ENCODE measurements at places on chromosomes 11 and 22.
A peak's percentile ranks its signal among the peaks of the same experiment; 100 is the strongest.

DNA sequence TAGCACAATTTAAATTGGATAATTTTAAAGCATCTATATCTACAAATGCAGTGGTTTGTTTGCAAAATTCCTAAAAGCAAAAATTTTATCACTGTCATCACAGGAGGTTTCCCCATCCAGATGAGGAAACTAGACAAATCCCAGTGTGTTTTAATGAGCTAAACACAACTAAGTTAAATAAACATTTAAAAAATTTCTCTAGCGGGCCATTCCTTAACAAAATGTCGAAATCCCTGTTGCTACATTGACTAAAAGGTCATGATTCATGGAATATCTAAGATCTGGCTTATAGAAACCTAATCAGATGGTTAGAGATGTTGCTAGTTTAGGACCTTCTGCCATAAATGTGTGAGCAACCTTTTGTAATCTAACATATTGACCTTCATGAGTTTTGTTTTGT, 107.3 kb upstream of the BDNF start:
- no peak for DNase-seq

GRCh38 chr11:65646288-65646957, 8.5 kb downstream of the SIPA1 start:
- DNase-seq: no peak

DNA sequence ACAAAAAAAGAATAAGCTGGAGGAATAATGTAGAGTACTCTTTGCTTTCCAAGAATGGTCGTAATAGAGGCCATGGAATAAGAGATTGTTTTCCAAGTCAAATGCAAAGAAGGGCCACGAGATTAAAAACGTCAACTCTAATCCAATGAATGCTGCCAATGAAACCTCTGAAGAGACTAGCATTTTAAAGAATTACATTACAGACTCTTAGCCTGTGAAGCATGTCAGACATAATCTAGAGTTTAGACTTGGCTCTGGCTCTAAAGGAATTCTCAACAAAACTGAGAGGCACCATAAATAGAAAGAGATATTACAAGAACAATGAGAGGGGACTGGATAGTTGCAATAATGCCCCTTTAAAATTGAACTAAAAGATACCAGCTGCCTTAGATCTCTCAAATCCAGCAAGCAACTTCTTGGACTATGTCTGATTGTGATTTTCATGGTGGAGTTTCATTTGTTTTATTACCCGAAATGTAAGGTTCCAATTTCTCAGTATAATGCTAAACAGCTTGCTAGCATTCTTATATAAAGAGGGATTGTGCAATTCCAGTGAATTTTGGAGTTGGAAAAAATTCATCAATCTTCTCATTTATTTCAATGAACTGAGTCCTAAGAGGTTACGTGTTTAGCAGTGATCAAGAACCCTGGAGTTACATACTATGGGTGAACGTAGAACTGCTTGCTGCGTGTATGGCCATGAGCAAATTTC, 5.6 kb downstream of the ETS1 start:
- DNase-seq: no peak

DNA sequence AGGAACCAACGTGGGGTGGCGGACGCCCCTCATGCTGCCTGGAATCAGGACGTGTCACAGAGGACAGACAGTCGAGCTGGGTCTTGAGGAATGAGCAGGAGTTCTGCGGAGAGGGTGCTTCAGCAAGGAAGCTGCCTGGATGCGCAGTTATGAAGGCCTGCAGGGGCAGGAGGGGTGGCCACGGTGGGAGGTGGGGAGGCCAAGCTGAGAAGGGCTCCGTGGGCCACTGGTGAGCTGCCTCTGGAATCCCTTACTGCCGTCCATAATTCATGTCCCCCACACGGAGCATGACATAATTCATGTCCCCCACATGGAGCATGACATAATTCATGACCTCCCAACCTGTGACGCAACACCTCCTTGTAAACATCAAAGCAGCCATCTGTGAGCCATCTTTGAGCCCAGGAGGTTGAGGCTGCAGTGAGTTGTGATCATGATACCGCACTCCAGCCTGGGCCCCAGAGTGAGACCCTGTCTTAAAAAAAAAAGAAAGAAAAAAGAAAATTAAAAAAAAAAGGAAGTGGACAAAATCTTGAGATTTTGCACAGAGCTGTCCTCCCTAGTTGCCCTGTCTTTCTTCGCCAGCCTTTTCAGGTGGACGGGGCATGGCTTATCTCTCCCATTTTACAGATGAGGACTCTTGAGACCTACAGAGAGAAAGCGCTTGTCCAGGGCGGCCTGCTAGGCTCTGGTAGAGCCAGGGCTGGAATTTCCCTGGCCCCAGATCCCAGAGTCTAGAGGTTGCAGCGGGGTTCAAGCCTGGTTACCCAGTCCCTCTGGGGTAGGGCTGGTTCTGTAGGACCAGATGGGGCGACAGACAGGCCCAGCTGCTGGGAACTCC, 24.3 kb upstream of the PICK1 start:
- DNase-seq: no peak

DNA sequence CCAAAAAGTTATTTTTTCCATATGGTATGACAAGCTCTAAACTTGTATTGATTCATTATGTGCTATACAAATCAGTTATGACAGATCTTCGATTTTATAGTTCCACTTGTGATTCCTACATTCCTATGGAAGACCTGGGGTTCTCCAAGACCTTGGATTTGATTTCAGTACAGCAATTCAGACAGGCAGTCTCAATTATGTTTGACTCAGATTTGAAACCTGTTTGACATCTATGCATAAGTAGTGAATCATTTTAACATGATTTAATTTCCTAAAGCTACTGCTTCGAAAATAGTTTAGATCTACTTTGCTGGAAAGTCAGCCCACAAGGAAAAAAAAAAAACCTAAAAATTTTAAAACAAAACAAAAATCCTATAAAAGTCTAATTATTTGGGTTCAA, 820.4 kb downstream of the LUZP2 start:
- DNase-seq: no peak

DNA sequence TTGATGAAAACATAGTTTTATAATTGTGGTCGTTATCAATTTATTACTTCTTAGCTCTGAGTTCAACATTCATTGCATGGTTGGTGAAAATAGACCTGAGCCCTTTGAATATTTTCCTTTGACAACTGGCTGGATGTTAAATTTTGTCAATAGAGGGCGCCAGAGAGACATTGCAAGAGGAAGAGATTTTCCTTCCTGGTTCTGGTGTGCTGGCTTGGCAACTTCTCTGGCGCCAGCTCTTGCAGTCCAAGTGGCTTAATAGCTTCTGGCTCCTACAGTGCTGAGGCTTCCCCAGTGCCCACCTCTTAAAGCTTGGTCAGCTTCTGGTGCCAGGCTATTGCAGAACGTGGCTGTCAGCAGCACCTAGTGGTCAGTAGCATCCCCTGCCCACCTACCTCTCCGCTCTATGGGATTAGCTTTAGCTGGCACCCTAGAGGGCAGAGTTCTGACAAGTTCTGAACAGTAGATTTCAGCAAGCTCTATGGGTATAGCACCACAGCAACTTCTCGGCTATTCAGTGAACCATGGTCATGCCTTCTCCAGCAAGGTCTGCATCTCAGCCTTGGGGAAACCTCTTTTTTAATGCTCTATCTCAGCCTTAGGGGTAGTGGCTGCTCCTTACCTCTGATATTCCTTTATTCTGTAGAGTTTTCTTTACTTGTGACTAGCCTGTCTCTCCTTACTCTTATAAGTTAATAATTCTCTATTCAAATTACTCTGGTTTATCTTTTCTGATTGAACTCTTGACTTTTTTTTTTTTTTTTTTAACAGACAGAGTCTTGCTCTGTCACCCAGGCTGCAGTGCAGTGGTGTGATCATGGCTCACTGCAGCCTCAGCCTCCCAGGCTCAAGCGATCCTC, 59.4 kb downstream of the ACER3 start:
- peak; percentile 79 for DNase-seq

GRCh38 chr11:112555491-112556364, 295.1 kb upstream of the PLET1 start:
- peak; percentile 67 for DNase-seq

GRCh38 chr11:113668255-113668654, 37.9 kb downstream of the TMPRSS5 start:
- no peak for DNase-seq

DNA sequence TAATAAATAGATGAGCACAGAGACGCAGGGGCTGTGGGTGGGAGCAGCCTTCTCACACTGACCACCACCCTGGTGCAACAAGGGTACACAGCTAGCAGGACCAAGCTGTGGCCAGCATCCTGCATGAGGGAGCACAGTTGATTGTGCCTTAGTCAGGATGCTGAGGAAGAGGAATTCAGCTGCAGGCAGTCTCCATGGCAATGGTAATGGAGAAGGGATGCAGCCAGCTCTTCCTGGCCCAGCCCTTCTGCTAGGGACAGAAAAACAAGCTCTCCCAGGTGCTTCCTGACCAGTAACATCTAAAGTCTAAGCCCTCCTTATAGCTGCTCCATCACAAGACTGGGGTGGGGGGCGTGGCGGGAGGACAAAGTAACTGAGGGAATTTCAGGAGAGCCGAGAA, 363.5 kb downstream of the BUD13 start:
- no peak for DNase-seq

DNA sequence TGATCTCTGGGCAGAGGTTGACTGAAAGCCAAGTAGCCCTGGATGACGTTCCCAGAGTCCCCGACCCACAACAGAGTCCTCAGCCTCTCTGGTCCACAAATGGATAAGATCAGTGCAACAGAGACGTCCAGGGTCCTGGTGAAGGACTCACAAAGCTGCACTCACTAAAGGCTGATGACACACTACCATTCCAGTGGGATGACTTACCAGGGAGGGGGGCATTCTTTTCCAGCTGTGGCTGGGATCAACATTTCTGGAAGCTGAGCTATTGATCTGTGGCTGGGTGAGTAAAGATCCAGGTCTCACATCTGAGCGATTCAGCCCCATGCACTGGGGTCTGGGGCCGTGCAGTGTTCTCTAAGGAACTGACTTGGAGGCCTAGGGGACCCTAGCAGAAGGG, 296.2 kb downstream of the NTM start:
- DNase-seq: no peak

GRCh38 chr11:88104408-88104807, 70.8 kb downstream of the RAB38 start:
- no peak for DNase-seq

DNA sequence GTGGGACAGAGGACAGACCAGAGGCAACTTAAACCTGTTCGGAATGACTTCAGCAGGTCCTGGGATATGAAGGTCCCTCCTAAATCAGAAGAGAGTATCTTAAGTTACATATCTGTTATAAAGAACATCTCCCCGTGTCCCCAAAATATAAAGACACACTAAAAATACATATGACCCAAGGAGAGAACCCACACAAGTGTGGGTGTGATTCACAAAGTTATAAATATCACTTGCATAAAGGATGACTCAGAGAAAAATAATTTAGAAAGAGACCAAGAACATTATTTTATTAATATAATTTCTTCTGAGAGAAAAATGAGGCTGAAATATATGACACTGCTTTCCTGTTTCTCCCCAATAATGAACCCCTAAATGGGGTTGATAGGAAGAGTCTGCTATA, 14.2 kb downstream of the OR5B21 start:
- no peak for DNase-seq

- no peak for DNase-seq
These were observed 5.1 kb downstream of the KRTAP5-7 start for GRCh38 chr11:71532036-71532610.

GRCh38 chr11:96229354-96229977, 113.5 kb downstream of the MAML2 start:
- DNase-seq: no peak

GRCh38 chr11:123166071-123166559, 28.9 kb downstream of the CLMP start:
- DNase-seq: peak; percentile 58

- peak; percentile 56 for DNase-seq
These were observed 2.7 kb downstream of the PLXNB2 start for GRCh38 chr22:50304528-50305392.

DNA sequence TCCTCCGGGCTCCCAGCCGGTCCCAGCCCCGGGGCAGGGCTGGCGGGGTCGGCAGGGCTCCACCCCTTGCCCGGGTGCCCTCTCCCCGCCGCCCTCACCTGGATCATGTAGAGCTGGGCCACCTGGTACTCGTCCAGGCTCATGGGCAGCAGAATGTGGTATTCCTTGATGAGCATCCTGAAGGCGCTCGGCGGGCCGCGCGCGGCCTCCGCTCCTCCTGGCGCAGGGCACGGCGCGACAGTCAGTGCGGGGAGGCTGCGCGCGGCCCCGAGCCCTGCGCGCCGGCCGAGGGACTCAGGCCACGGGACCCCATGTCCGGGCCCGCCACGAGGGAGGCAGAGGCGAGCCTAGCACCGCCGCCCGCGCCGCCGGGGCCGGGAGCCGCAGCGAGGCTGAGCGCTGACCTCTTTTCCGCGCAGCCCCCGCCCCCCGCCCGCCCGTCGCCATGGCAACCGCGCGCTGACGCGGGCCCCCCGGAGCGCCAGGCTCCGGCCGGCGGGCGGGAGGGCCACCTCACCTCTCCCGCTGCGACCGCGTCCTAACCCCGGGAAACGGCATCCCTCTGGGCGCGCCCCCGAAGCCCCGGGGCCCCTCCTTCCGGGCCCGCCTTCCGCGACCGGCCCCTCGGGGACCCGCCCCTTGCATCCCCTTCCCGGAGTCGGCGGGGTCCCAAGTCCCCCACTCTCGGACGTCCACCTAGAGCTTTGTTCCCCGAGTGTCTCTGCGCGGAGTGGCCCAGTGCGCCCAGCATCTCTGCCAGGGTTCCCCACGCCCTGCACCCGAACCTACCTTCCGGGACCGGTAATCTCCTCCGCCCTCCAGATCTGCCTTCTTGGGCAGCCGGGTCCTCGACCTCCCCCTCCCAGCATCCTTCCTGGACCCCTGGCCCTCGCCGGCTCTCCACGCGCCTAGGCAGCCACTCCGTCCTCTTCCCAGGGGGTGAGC, 886 bp downstream of the PITPNM1 start:
- peak; percentile 37 for DNase-seq

DNA sequence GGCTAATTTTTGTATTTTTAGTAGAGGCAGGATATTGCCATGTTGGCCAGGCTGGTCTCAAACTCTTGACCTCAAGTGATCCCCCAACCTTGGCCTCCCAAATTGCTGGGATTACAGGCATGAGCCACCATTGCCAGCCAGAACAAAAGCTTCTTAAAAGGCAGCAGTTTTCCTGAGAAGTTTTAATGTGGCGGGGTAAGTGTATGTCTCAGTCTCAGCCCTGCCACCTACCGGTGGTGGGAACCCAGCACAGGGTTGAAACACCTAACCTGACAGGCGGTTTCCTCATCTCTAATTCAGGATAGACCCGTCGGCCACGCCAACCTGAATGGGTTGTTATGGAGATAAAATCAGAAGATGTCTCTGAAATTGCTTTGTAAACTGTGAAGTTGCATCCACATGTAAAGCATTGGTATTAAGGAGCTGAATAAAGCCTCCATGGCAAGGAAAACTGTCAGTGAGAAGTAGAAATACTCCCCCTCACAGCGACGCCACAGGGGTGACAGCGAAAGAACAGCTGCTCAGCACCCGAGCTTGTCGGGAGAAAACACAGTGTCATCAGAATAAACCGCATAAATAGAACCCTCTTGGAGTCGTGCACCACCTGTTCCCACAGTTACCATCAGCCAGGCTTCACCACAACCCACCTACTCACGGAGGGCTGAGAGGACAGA, 165.9 kb upstream of the NCAM1 start:
- peak; percentile 30 for DNase-seq

DNA sequence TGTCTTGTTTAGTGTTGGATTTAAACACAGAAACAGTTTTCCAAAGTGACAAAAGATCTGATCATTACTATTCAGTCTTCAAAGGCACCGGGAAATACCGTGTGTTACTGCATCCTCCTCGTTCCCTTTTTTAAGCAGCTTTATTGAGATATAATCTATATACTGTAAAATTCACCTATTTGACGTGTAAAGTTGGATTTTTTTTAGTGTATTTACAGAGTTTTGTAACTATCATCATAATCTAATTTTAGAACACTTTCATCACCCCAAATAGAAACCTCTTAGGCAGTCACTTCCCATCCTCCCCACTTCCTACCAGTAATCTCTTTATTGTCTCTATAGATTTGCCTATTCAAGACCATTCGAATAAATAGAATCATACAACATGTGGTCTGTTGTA, 1.4 kb downstream of the ANO5 start:
- no peak for DNase-seq
